Diencephalon (tissue), 1 donor: ENCODE measurements at places on chromosomes 1 and 21. TPM values are rescaled to one million over a fixed set of nuclear protein-coding genes. Genes with fewer than 3 reads are reported as not detected.

Gene COL11A1
- 36.7 TPM for total RNA-seq

Gene LGR6
- total RNA-seq = 1.6 TPM

Gene IER5
- total RNA-seq = 12.5 TPM

Gene ADAM30
- total RNA-seq = not detected

Gene USP48
- total RNA-seq = 66.7 TPM

Gene PCNX2
- total RNA-seq = 255 TPM

Gene S100PBP
- total RNA-seq = 59.3 TPM
